ENCODE measurements at places on chromosomes 12 and 14.

GRCh38 chr14:51701951-51702350 is 50.2 kb downstream of the FRMD6 start:
- no peak for DNase-seq

DNA sequence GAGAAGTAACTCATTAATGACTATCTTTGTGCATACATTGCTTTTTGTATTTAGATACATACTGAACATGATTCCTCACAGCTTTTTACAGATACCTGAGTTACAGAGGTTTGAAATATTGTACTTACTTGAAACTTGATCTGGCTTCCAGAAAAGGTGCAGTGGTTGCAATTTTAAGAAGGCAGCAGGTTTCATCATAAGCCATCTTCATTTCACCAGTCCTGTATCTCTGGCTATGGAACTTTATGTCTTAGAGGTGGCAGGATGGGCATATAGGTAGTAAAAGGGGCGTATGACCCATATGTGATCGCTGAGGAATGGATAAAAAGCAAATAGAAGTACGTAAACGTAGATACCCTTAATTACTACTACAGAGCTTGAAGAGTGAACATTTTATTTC is 13.7 kb downstream of the ZBTB1 start:
- no peak for DNase-seq

DNA sequence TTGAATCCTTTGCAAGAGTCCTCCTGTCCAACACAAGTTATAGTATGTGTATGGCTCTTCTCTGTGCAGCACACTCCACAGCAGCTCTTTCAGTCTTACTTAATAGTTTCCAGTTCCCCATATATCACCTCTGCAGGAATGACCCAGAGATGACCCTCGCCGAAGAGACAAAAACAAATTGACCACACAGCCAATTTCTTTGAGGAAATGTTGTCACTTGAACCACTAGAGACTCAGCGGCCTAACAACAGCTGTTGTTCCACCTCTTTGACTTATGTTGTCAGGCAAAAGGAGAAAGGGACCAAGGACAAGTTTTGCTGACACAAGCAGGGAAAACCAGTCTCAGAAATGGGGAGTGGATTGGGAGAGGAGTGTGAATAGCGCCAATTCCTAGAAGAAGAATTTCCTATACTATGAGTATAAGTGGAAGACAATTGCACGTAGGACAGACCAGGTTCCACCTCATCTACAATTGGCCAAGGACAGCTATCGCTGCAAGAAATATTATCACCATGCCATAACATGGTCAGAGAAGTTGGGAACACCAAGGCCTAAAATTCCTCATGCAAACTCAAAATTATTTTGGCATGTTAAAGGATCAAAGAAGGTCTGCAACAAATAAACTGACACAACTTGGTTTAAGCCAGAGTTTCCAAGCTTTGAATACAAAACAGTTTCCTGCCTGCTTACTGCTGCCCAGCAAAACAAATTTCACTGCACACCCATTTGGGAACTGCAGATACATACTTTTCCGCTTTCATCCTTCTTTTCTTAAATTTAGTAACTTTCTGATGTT is 41.7 kb upstream of the ITPR2 start:
- no peak for DNase-seq

GRCh38 chr14:100115236-100115635 is 44.2 kb downstream of the DEGS2 start:
- DNase-seq: no peak

- DNase-seq: no peak
Measured at GRCh38 chr14:91269076-91269991, 24.8 kb upstream of the GPR68 start.

DNA sequence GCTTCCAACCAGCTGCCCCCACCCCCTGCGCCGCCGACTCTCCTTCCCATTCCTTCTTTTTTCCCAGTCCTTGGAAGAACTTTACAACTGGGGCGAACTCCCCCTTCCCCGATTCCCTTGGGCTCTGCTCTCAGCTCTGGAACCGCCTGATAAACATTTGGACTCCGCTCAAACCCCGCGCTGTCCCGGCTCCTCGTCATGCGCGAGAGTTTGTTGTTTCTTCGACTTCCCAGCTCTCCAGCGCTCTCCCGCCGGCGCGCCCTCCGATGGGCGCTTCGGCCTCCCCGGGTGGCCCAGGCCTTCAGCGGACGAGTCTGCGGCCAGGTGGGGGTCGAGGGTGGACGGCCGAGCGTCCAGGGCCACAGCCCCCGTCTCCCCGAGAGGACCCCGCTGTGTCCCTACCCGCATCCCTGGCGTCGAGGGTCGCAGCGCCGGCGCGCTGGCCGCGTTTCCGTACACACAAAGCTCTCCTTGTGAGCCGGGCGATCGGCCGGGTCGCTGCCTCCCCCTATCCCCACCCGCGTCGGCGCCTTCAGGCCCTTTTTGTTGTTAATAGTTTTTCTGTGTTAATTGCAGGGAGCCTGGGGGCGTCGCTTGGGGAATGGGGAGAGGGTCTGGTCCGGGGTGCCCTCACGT is 847 bp downstream of the MMP14 start:
- DNase-seq: no peak

- no peak for DNase-seq
Measured at GRCh38 chr12:64675795-64676194, 65.5 kb downstream of the RASSF3 start.

DNA sequence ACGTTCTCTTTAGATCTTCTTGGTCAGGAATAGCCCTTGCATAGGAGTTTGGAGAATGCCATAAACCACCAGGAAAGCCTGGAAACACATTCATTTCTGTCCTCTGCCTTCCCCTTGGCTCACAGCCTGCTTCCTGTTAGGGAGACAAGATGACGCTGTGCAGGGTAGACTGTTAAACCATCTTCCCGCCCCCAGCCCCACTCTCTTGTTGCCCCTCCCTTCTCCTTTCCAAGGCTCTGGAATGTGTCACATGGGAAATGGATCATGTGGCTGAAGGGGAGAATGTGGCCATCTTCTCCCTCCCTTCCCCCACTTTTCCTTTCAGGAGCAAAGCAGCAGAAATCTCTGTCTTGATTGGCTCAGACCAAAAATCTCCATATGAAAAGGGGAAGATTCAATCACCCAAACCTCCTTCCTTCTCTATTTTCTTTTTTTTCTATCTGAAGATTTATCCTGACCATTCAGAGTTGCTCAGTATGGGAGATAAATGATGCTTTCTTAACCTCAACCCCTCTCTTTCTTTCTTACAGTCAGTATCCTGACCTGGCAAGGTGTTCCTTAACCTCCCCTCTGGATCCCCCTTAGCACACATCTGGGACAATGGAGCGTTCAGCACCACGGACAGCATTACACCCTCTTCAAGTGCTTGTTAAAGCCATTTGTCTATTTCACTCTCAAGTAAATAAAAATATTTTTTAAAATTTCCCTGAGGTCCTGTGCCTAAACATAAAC is 11.4 kb downstream of the GPR19 start:
- DNase-seq: no peak

GRCh38 chr12:83197483-83197914 is 510.8 kb downstream of the TMTC2 start:
- no peak for DNase-seq

- peak; percentile 51 for DNase-seq
Measured at GRCh38 chr14:32077081-32078022, at the start of gene ARHGAP5. Gene ARHGAP5, plus strand, starts transcription at chr14:32077304. Its CDS starts 13,366 bp downstream, at chr14:32090670.

GRCh38 chr14:50544911-50545310 is 12.5 kb upstream of the MAP4K5 start:
- no peak for DNase-seq

DNA sequence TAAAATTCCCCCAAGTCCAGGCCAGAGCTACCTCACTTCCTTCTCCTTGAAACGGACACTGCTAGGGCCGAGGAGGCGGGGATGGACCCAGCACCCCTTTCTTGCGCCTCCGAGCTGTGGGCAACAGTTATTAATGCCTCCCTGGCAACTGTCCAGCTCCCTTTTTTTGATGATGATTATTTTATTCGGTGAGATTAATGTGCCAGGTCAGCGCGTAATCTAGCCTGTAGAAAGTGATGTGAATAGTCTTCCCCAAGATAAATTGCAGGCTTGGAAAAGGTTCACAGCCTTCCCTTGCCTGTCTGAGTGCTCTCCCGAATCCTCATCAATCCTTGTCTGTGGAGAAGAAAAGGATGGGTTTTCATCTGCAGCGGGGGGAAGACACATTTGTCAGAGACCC is 54.3 kb downstream of the RNFT2 start:
- DNase-seq: no peak

DNA sequence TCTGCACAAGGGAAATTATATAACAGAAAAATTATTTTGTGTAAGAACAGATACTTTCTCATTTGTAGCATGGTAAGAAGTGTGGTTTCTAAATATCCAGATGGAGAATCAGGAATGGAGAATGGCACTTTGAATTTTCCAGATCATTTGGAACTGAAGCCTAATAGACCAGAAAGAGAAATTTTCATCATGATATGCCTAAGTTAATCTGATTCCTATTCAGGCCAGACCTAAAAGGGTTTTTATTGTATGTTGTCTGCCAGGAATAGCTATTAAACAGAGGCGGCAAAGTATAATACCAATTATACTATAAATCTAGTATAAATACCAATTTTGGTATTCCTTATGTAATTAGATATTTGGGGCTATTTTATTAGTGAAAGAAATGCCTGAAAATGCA is 382.7 kb upstream of the FAR2 start:
- no peak for DNase-seq

DNA sequence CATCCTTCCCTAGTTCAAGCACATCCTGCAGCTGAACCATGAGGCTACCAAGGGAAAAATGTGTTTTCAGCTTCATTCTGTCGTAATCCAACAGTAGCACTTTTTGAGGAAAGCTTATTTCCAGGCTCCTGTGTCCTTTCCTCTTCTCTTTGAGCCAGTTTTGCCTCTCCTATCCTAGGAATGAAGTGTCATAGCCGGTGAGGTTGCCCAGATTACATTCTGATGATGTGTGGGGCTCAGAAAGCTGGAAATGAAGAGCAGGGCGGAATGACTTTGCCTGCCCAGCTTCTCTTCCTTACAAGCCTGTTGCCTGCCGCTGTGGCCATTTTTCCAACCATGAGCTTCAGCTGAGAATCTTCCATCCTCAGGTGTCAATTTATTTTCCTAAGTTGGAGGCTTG is 381.8 kb downstream of the NUAK1 start:
- no peak for DNase-seq

GRCh38 chr14:44448951-44449358 is 58.1 kb downstream of the FSCB start:
- DNase-seq: no peak

DNA sequence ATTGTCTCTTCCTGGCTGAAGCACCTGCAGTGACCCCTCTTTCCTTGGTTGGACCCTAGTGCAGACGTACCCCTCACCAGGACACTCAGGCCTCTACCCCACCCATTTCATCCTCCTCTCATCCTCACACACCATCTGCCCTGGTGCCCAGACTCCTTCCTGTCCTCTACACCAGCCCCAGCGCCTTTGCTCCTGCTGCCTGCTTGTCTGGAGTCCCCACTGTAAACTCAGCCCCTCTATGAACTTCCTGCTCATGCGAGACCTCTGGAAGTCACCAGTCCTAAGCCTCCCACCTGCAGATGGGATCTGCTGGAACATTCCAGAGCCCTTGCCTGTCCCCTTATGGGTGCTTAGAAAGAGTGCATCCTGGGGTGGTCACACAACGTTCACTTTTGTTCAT is 242.5 kb downstream of the ADGRD1 start:
- DNase-seq: no peak
